Stimulated activated CD8-positive, alpha-beta memory T cell treated with anti-CD3 and anti-CD28 coated beads, Interleukin-15, amount 100 ng/mL, for 24 hours (primary cell): ENCODE measurements at places on chromosomes 3 and 15.

GRCh38 chr3:23698652-23699313 lies 107.0 kb upstream of the UBE2E1 start:
- no peak for DNase-seq

DNA sequence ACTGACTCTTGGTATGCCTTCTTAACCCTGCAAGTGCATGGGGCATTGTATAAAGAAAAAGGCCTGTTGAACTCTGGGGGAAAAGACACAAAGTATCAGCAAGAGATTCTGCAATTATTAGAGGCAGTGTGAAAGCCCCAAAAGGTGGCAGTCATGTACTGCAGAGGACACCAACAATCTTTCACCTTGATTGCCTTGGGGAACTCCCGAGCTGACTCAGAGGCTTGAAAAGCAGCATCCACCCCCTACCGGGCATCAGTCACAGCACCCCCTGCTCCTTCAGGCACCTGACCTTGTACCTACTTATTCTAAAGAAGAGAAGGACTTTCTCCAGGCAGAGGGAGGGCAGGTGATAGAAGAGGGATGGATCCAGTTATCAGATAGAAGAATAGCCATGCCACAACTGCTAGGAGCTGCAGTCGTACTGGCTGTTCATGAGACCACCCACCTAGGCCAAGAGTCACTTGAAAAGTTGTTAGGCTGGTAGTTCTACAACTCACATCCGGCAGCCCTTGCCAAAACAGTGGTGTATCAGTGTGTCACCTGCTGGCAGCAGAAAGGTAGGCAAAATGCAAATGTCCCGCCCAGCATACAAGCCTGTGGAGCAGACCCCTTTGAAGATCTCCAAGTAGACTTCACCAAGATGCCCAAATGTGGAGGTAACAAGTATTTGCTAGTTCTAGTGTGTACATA lies 241.6 kb upstream of the CNTN6 start:
- no peak for DNase-seq

DNA sequence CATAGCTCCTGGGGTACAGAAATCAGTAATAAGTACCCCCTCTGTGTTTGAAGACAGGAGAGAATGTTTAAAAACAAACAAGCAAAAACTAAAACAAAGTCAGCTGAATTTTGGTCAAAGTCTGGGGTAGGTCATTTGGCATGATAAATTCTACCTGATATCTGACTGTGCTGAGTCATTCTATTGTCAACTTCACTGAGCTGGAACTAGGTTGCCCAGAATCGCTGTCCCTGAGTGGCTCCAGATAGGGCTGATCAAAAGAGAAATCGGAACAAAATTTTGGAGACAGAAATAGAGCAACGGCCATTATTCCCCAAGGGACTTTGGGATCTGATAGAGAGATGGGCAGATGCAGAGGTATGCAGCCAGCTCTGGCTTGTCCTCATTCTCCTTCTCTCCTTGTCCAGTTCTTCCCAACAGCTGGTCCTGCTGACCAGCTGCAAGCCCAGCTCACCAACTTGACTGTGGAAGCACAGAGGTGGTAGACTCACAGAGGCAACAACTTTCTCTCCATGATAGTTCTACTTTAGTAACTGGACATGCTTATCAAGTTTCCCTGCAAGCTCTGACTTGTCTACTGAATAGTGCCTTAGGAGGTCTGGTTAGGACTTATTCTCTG lies 57.3 kb upstream of the MYRIP start:
- DNase-seq, result no peak

DNA sequence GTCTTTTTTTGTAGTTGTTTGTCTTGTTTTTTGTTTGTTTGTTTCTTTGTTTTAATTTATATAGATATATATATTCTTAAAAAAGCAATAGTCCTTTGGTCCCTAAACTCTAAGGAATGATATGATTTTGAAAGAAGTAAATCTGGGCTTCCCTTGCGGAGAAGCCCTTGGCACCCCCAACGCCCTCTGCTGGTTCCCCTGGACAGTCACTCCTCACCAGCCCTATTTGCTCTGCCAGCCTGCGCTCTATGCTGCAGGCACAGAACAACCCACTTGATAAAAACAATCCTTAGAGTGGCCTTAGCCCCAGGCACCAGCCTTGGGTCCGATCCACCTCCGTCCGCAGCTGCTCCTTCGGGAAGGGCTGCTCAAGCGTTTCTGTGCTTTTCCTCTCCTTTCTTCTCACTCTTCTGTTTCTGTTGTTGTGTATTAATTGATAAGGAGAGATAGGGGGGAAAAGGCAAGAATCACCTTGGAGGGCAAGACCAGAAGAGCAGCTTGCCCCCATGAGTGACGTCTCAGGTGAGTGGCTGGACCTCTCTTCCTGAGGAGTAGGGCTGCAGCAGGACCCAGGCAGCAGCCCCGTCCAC lies 13.7 kb upstream of the PARP6 start:
- DNase-seq, result no peak

GRCh38 chr3:69847303-69847702 lies 108.0 kb downstream of the MITF start:
- DNase-seq, result no peak

DNA sequence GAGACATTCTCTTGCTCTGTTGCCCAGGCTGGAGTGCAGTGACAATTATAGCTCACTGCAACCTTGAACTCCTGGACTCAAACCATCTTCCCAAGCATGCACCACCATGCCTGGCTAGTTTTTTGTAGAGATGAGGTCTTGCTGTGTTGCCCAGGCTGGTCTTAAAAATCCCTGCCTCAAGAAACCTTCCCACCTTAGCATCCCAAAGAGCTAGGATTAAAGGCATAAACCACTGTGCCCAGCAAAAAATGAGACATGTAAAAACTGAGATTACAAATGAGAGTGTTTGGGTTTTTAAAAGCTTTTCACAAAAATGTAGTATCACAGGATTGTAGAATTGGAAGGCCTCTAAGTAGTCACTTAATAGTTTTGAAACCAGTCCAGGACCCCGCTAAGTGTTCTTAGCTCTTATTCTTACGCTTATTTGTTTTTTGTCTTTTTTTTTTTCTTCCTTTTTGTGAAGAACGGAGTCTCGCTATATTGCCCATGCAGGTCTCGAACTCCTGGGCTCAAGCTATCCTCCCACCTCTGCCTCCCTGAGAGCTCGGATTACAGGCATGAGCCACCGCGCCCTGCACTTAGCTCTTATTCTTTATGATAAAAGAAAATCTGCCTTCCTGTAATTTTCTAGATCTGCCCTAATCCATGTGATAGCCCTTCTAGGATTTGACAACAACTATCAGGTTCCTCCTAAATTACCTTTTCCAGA lies 31.5 kb downstream of the KLHL18 start:
- DNase-seq, result no peak

GRCh38 chr3:131077904-131078303 lies 51.2 kb downstream of the NEK11 start:
- DNase-seq, result no peak

DNA sequence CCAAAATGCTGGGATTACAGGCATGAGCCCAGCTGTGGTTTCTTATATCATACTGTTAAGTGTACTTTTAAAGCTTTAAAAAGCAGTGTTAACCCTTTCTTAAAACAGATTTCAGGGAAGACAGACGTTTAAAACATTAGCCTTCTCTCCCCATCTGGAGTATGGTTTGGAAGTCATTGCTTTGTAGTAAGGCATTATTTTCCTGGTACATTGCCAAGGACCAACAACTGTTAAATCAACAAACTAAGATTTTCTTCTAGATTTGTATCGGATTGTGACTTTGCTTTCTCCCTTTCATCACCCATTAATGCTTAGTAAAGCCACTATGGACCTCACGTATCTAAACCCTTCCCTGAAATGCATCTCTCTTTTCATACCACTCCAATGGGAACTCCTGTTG lies 50.5 kb downstream of the UBE2E1 start:
- no peak for DNase-seq

DNA sequence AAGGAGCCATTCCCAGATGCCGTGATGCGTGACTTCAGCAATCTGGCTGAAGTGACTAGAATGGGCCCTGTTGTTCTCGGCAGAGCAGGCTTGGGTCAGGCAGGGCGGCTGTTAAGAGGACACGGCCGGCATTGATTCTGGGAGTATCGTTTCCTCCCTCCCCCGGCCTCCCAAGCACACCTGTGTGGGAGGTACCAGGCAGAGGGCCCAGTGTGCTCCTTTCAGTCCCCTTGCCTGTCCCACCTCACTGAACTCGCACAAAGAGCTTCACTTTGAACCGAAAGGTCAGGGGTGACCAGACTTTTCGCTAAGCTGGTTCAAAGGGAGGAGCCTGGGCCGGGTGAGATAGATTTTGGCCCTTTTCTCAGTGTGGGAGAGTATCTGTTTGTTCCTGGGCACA lies 92.7 kb downstream of the CEMIP start:
- no peak for DNase-seq
